ENCODE measurements at places on chromosomes 13 and 19.
A peak's percentile ranks its signal among the peaks of the same experiment; 100 is the strongest.

- H3K27me3 ChIP-seq = no peaks in the 10 kb centered on the region
- H3K27ac ChIP-seq = no peak overlapping the region
- no peak overlapping the region for H3K4me3 ChIP-seq
- H3K36me3 ChIP-seq = peaks cover 12% of the 10 kb centered on the region
- DNase-seq = no peak
- H3K4me1 ChIP-seq = peaks cover 4% of the 10 kb centered on the region
These were observed 3.8 kb downstream of the RAP2A start for GRCh38 chr13:97437729-97438128.

DNA sequence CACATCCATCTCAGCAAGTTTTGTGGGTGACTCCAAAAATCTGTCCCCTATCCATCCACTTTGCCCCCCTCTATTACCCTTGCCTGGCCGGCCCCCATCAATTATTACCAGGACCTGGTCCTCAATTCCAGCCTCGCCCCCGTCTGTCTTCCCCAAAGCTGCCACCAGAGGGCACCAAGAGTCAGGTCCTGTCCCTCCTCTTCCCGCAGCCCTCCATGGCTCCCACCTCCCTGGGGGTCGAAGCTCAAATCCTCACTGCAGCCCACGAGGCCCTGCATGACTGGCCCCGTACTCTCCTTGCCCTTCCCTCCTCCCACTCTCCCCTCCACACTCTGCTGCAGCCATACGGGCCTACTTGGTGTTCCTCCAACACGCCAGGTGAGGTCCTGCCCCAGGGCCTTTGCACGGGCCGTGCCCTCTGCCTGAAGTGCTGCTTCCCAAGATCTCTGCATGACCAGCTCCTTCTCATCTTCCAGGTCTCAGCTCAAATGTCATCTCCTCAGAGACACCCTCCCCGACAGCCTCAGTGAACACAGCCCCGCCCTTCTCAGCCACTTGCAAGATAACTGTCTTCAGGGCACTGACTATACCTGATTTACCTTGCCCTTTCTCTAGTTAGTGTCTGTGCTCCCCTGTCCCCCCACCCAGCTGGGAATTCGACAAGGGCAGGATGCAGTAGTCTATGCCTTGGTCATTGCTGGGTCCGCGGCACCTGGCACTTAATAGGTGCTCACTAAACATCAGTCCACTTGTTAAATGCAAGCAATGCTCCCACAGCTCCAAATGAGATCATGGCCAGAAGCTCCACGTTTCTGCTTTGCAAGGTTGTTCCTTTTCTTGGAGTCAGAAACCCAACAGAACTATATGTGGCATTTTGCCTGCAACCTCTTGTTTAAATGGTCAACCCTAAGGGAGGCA is 16.8 kb upstream of the SEMA6B start:
- H3K4me3 ChIP-seq = no peak overlapping the region
- peaks cover 19% of the 10 kb centered on the region for H3K27me3 ChIP-seq
- peak; percentile 68 for DNase-seq
- H3K27ac ChIP-seq = peak overlapping the region; percentile 84

GRCh38 chr13:53311561-53311960 is 282.9 kb downstream of the OLFM4 start:
- H3K4me3 ChIP-seq = no peak overlapping the region
- H3K27me3 ChIP-seq = no peaks in the 10 kb centered on the region
- H3K27ac ChIP-seq = no peak overlapping the region
- no peak for DNase-seq

DNA sequence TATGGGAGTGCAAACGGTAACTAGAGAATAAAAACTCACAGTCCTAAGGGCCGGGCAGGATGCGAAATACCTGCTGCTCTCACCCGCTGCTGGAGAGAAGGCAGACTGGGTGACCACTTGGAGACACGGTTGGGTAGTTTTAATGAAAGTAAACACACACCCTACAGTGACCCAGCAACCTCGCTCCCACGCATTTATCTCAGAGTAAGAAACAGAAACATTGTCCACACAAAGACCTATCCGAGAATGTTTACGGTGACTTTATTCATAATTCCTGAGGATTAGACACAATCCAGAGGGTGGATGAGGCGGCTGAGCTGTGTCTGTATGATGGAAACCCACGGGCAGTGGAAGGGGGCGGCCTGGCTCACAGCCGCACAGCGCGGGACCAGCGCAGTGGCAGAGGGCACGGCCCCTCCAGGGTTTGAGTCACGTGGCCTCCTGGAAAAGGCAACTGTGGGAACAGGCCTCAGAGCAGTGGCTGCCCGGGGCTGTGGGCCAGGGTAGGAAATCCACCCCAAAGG is 73.5 kb upstream of the C13orf46 start:
- H3K4me1 ChIP-seq = peaks cover 20% of the 10 kb centered on the region
- DNase-seq = no peak
- H3K36me3 ChIP-seq = peaks cover 22% of the 10 kb centered on the region
- peak overlapping the region; percentile 51 for H3K27ac ChIP-seq
- H3K27me3 ChIP-seq = no peaks in the 10 kb centered on the region
- no peak overlapping the region for H3K4me3 ChIP-seq

DNA sequence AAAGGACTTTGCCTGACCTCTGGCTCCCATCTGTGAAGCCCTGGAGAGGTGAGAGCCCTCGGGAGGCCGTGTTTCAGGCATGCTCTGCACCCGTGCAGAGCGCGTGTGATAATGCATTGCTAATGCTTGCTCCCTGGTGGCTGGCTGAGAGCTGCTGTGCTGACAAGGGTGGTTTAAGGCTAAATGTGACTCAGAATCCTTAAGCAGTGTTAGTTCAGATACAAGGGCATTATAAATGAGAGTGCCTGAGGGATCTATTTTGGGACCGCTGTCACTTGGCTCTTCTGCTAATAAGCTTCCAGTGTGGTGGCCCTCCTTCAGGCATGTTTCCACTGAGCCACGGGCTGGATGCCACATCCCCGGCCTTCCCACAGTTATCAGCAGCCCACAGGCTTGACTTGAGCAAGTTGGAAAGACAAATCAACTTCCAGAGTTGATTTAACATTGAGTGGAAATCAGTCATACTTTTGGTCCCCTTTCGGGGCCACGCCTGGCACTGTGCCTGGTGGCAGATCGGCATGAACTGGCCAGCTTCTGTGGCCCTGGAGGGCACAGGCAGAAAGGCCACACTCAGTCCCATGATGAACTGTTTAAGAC is 17.0 kb downstream of the ALOX5AP start:
- H3K4me1 ChIP-seq = peaks cover 36% of the 10 kb centered on the region
- DNase-seq = peak; percentile 51
- H3K27ac ChIP-seq = peak overlapping the region; percentile 32
- no peaks in the 10 kb centered on the region for H3K36me3 ChIP-seq
- no peaks in the 10 kb centered on the region for H3K27me3 ChIP-seq

DNA sequence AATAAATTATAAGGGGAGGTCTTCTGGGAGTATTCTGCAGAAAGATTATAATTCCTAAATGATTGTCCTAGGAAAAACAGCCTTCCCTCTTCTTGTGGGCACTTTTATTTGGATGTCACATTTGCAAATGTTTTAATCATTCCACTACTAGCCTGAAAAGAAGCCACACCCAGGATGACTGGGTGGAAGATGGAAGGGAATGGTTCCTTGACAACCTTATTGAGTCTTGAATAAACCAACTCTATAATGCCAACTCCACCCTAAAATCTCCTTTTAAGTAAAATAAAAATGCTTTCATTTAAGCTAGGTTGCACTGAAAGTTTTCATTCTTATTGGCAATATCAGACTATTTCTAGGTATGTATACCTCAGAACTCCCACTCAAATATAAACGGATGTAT is 494.6 kb downstream of the RFC3 start:
- no peak overlapping the region for H3K27ac ChIP-seq
- no peak for DNase-seq
- no peaks in the 10 kb centered on the region for H3K27me3 ChIP-seq
- H3K36me3 ChIP-seq = no peaks in the 10 kb centered on the region

DNA sequence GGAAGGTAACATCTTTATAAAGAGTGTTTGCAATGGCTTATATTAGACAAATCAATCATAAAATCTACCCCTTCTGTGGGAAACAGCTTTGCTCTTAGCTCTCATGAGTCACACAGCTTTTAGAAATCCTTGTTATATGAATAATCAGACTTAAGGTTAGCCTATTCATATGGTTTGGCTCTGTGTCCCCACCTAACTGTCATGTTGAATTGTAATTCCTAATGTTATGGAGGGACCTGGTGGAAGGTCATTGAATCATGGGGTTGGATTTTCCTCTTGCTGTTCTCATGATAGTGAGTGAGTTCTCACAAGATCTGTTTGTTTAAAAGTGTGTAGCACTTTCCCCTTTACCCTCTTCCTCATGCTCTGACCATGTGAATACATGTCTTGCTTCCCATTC is 704.2 kb upstream of the KLHL1 start:
- no peaks in the 10 kb centered on the region for H3K36me3 ChIP-seq
- no peaks in the 10 kb centered on the region for H3K27me3 ChIP-seq
- DNase-seq = no peak
- no peak overlapping the region for H3K4me3 ChIP-seq
- no peak overlapping the region for H3K27ac ChIP-seq

DNA sequence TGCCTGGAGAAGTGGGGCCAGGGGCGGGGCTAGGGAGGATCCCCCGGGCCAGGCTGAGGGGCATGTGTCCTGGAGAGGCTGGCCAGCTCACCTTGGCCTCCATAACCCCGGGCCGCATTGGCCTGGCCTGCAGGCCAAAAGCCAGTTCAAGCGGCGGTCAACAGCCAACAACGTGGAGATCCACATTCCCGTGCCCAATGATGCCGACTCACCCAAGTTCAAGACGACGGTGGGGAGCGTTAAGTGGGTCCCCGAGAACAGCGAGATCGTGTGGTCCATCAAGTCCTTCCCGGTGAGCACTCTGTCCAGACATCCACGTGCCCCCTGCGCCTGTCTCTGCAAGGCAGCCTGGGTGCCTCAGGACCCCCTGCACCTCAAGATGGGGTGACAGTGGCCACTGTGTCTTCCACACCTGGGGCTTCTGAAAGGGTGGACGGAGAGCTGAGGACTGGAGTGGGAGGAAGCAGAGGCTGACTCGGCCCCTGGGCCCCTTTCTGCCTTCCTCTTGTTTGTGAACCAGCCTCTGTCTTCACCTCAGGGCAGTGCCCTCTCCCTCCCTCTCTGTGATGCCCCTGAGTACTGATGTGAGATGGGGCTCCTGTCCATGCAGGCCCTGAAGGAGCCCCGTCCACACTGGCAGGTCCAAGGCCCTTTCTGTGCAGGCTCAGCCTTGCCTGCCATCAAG is 31.1 kb downstream of the AP1M1 start:
- no peaks in the 10 kb centered on the region for H3K27me3 ChIP-seq
- H3K36me3 ChIP-seq = peaks cover 87% of the 10 kb centered on the region
- H3K4me1 ChIP-seq = no peaks in the 10 kb centered on the region

DNA sequence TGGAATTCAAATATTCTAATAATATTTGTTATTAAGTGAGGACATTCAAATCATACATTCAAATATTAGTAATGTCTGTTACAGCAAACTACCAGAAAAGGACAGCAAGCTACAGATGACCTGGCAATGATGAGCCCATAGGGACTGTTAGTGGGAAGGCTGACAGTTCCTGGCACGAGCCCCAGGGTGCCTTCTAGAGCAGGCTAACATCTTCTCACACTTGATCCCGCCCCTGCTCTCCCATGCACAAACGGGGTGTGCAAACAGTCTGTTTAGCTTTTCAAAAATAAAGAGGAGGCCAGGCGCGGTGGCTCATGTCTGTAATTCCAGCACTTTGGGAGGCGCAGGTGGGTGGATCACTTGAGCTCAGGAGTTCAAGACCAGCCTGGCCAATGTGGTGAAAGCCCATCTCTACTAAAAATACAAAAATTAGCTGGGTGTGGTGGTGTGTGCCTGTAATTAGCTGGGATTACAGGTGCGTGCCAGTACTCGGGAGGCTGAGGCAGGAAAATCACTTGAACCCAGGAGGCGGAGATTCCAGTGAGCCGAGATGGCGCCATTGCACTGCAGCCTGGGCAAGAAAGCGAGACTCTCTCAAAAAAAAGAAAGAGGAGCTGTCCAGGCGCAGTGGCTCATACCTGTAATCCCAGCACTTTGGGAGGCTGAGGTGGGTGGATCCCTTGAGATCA is 9.6 kb upstream of the GARRE1 start:
- DNase-seq = no peak
- H3K27me3 ChIP-seq = no peaks in the 10 kb centered on the region
- no peak overlapping the region for H3K27ac ChIP-seq
- no peak overlapping the region for H3K4me3 ChIP-seq
- H3K36me3 ChIP-seq = no peaks in the 10 kb centered on the region

- no peak overlapping the region for H3K27ac ChIP-seq
- no peak for DNase-seq
- H3K4me3 ChIP-seq = no peak overlapping the region
These were observed 1981.0 kb upstream of the PRR20A start for GRCh38 chr13:55159765-55160164.

DNA sequence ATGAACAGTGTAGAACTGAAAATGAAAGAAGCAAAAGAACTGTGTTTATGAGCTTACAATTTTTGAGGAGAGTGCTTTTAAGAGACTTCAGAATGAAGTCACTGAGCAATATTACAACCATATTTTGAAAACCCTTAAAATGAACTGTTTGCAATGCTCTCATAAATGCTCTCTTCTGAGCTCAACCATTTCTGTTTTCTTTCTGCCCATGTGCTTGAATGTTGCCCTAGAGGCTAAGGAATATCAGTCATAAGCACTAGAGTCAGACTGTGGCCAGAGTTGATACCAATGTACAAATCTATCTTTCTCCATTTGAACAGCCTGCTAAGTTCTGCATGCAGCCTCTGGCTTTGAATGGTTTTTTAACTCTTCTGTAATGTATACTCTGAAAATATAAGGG is 1092.8 kb downstream of the PCDH9 start:
- H3K4me3 ChIP-seq = no peak overlapping the region
- H3K27ac ChIP-seq = no peak overlapping the region
- H3K4me1 ChIP-seq = no peaks in the 10 kb centered on the region
- no peaks in the 10 kb centered on the region for H3K27me3 ChIP-seq
- no peaks in the 10 kb centered on the region for H3K36me3 ChIP-seq

GRCh38 chr13:106159295-106160195 is 375.9 kb downstream of the EFNB2 start:
- H3K4me3 ChIP-seq = no peak overlapping the region
- H3K27me3 ChIP-seq = no peaks in the 10 kb centered on the region
- DNase-seq = no peak
- no peaks in the 10 kb centered on the region for H3K36me3 ChIP-seq
- H3K27ac ChIP-seq = no peak overlapping the region
- H3K4me1 ChIP-seq = peaks cover 3% of the 10 kb centered on the region

DNA sequence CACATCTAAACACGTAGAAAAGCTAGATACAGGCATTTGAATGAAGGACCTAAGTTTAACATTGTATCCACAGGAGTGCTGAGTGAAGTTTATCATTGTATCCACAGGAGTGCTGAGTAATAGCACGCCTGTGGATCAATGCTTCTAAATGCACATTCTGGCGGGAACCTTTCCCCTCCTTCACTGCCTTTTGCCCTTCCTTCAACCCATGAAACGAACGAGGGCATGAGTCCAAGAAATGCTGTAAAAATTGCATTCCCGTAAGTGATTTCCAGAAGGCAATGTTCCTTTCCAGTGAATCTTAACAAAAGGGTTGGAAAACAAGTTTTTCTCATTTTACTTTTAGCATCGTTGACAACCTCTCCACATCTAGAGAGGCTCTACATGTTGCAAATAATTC is 88.1 kb downstream of the ZDHHC20 start:
- H3K27me3 ChIP-seq = no peaks in the 10 kb centered on the region
- H3K36me3 ChIP-seq = peaks cover 7% of the 10 kb centered on the region
- H3K4me3 ChIP-seq = no peak overlapping the region

Measured in muscle of leg (tissue), 16 donors.